ENCODE measurements at places on chromosomes 4 and X.

GRCh38 chrX:11205796-11206195, 87.4 kb upstream of the AMELX start:
- DNase-seq, result no peak

- no peak for DNase-seq
Observed at GRCh38 chr4:6437826-6438238, 34.6 kb downstream of the PPP2R2C start.

DNA sequence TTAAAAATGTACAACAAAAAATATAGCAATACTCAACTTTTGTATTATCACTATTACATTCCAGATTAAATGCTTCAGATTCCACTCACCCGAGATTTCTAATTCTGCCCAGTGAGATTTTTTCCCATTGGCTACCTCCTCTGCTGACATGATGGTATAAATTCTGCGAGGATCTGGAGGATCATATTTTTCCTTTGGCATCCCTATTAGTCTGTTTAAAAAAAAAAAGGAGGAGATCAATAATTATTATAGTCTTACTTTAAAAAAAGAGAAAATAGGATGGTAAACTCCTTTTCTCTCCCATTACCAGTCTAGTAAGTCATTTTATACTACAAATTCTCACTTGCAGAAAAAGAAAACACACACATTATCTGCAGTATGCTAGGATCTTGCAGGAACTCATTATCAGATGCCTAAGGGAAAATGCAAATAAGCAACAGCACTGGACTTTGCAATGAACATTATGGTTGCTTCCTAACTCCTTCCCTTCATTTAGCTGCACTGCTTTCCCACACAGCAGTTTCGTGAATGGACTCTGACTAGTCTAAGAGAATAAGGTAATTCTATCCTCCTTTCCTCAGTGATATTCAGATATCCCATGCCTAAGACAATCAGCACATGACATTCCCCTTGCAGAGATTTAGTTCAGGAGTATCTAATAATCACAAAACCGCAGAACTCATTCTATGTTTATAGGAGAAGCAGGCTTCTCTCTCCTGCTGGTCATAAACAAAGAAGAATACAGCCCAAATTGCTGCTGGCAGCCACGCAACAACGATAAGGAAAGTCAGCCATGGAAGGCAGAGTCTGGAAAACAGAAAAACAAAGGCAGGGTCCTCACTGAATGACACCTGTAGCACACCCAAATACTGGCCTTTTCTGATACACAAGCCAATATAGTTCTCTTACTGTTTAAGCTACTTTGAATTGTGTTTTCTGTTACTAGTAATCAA, 42.7 kb downstream of the CNOT6L start:
- DNase-seq, result no peak

- DNase-seq, result no peak
Observed at GRCh38 chr4:67160394-67160793, 384.9 kb downstream of the CENPC start.

DNA sequence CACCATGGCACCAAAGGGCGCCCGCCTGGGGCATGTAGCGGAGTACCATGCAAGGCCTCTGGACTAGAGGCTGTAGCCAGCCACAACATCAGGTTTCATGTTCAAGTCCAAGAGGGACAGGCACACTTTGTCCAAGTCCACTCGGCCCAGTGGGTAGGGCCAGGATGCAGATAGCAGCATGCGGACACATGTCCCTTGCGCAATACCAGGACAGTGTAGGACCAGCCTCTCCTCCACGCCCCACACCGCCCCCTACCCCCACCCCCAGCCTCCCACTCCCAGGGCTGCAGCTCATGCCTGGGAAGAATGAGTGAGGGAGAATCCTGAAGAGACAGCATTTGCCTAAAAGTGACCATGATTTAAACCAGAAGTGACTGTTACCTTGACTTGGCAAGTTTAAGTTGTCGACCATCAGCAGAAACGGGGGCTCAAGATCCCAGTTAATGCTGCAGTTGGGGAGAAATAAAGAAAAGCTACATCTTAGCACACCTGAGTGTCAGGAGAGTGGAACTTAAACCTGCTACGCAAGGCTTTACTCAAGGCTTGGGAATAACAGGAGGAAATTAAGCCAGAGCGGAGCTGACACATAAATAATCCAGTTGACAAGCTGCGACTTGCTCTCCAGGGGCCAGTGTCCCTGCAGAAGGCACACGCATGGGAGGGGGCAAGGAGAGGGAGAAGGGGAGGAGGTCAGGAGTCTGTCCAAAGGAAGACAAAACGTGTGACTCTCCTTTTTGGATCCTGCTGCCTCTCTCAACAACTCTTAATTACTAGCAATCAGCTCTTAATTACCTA, 221.7 kb downstream of the BCOR start:
- no peak for DNase-seq

- DNase-seq, result peak; percentile 24
Observed at GRCh38 chr4:107747748-107748486, 27.9 kb upstream of the PAPSS1 start.

DNA sequence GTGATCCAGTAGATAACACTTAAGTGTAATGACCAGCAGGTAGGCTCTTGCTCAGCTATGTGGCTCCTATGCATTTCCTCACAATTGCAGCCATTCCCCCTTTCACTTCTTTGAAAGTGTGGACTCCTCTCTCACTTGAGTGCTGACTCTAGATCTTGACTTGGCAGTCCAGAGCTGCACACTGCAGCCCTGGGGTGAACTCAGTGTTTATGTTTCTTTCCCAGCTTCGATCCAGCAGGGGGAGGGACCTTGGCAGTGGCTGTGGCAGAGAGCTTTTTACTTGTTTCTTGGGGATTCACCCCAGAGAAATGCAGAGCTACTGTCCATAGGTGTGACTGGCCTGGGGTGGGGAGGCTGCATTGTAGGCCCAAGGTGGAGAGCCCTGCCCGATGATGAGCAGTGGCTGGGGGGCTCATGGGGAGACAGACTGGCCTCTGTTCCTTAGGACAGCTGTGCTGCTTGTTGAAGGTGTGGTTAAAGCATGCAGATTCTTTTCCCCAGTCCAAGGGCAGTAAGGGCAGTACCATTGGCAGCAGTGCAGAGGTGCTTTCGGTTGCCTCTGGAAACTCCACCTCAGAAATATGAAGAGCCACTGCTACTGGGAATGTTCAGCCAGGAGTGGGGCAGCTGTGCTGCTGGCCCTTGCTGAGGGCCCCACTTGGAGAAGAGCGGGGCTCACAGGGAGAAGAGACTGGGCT, 134.7 kb downstream of the SH3BGRL start:
- no peak for DNase-seq

DNA sequence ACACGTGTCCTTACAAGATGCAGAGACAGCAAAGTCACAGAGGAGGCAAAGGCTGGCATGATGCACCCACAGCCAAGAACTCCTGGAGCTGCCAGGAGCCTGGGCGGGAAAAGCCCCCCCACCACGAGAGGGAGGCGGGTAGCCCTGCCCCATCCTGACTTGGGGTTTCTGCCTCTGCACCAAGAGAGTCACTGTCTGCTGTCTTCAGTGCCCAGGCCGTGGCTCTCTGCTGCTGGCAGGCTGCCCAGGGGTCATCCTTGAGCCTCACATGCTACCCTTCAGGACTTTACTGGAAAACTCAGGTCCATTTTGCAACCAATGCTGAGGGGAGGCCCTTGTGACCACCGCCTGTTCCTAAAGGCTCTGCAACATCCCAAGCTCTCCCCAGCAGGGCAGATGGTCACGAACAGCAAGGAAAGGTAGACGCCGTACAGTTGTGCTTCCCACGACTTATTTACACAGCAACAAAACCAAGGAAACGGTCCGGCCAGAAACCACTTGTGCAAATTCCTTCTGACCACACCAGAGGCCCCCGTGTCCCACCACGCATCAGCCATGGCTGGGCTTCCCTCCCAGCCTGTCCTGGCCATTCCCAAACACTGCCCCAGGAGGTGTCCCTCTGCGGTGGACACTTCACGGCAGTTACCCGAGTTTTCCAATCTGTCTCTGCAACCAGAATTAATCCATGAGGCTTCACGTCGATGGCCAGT, 56.9 kb downstream of the ACOX3 start:
- no peak for DNase-seq

- peak; percentile 93 for DNase-seq
Observed at GRCh38 chrX:11190745-11191510, 79.8 kb downstream of the HCCS start.

DNA sequence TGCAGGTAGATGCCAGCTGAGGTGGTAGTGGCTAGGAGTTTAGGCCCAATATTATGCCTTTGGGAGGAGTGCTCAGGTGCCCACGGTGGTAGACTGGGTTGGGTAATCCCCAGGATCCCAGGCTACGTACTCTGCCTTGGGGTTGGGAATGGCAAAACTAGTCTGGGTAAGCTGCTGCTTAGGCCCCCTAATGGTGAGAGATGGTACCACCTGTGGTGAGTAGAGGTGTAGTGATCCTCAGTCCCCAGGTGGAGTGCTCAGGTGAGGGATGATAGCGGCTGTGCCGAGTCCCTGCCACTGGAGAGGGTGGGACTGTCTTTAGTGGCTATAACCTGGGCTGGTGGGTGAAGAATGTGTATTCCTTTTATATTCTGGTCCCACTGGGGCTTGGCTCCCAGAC, 75.2 kb downstream of the IL1RAPL2 start:
- DNase-seq, result no peak

DNA sequence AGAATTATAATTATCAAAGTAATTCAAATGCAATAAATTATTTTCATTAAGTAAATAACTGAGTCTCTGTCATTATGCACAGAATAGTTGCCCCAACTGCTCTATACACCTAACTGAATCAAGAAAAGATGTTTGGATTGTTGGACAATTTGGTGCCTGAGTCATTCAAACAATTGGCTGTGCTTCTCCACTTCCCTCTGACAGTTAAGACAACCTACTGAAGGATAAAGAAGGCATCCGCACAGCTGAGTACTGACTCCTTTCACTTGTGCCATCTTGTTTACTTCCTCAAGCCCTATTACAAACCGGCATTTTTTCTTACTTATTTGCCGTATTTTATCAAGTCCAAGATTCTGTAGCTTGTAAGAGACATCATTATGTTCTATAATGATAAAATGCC, 110.6 kb upstream of the C1QTNF7 start:
- DNase-seq, result no peak

GRCh38 chrX:150688911-150689451, 4.2 kb upstream of the MTMR1 start:
- no peak for DNase-seq

GRCh38 chrX:37875675-37876074, 28.3 kb upstream of the DYNLT3 start:
- no peak for DNase-seq

GRCh38 chr4:6087669-6088341, 69.6 kb upstream of the C4orf50 start:
- DNase-seq, result peak; percentile 79

GRCh38 chr4:124454772-124455270, 257.7 kb downstream of the ANKRD50 start:
- DNase-seq, result no peak

DNA sequence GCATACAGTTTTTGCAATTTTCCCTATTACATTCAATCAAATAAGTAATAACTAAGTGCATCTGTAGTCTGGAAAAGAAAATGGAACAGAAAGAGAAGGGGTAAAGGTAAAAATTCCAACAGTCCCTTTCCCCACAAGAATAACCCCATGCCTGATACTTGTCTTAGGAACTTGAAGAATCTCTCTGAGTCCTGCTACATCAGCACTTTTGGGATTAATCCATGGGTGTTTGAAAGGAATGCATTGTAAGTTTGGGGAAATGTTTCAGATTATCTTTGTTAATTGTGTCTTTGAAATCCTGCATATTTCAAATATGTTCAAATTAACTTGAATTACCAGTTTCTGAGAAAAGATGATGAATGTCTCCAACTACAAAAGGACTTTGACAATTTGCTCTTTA, 667.3 kb upstream of the PRKX start:
- DNase-seq, result no peak

DNA sequence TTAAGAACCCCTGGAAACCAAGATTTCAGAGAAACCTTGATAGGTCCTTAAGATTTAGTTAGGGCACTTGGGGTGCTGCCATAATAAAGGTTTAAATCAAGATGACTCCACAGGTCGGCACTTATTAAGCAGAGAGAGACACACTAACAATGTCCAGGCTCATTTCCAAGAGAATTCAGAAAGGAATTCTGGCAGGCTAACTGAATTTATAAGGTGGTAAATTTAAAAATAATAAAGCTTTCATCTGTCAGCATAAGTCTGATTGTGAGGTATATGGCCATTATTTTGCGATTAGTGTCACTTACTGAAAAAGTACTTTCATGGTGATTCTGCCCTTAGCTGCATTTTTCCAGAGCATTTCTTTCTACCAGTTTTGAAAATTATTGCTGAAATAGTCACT, 472.7 kb downstream of the ARAP2 start:
- DNase-seq, result no peak

DNA sequence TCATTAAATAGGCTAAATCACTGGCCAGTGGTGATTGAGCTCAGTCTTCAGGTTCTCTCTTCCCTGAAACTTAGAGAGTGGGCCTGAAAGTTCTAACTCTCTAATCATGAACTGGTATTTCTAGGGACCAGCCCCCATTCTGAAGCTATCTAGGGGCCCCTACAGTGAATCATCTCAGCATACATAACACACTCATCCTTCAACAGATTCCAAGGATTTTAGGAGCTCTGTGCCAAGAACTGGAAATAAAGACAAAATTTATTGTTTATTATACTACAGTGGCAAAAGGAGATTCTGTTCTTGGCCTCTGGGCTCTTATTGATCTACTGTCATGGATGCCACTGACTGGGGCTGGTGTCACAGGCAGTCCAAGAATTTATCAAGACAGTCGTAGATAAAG, 263.8 kb upstream of the IGFBP7 start:
- no peak for DNase-seq

DNA sequence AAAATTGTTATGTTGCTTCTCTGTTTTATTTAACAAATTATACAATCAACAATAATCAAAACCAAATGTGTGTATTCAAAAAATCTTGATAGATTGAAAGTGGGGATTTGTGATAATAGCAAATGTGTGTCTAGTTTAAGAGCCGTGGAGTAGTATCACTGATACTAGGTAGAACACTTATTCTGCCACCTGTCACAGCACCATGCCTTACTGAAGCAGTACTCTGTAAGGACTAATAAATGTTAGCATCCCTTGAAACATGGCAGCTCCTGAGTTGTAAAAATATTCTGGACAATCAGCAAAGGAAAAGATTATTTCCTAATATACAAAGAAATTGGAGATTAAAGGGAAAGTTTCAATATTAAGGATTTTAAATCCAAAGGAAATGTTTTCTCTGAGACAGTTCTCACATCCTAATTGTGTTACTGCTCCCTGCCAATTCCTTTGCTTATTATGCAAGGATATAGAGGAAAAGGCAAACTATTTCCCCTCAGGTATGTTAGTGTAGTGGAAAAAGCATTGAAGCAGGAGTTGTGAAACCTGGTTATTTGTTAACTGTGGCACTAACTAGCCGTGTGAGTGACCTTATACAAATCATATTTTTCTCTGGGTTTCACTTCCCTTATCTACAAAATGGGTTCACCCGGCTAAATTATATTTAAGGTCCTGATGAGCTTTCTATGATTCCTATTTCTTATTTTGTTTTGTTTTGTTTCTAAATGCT, 303.1 kb downstream of the ARHGAP24 start:
- DNase-seq, result no peak

- no peak for DNase-seq
Observed at GRCh38 chr4:158622251-158622650, 49.4 kb downstream of the C4orf46 start.

GRCh38 chr4:28391877-28392276, 1531.2 kb downstream of the STIM2 start:
- no peak for DNase-seq

Data from NCI-H2081 (cell line).